ENCODE measurements at places on chromosomes 3 and 15.

- peak; percentile 72 for DNase-seq
Measured at GRCh38 chr3:99114565-99115291, 213.2 kb upstream of the DCBLD2 start.

- no peak for DNase-seq
Measured at GRCh38 chr15:38080651-38081275, 146.3 kb downstream of the TMCO5A start.

DNA sequence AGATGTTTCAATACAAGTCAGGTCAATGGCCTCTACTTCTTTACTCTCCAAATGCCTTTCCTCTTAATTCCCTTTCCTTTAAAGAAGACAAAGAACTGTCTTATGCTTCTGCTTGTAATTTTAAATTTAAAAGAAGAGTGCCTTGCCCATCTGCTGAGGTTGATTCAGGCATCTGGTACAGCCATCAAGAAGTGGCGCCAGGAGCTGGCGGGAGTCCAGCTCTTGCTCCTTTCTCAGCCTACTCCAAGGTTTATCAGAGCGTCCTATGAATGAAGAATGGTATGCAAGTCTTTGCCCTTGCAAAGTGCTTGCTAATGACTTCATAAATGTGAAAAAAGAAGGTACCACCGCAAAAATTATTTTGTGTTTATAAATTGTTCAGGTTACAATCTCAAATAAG, 294.6 kb upstream of the TGFBR2 start:
- no peak for DNase-seq

DNA sequence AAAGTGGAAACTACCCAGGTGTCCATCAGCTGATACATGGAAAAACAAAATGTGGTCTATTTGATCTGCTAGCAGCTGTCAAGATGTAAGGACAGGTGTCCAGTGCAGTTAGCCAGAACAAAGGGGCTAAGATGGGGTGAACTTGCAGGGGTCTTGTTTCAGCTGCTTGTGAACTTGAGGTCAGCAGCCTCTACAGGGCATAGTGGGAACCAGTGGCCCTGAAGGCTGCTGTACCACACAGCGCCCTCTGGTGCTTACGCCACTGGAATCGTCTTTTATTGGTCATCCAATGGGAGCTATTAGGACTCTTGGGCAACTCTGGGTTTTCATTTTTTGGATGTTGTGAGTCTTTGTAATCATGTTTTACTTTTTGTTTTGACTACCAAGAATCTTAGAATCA, 62.2 kb upstream of the CTSH start:
- DNase-seq, result peak; percentile 86

DNA sequence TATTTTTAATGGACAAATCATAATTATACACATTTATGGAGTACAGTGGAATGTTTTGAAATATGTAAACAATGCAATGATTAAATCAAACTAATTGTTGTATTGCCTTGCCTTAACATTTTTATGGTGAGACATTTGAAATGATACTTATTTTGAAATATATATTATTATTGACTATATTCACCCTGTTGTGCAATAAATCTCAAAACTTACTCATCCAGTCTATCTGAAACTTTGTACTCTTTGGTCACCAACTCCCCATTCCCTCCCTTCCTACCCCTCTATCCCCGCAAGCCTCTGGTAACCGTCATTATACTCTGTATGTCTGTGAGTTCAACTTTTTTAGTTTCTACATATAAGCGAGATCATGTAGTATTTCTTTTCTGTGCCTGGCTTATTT, 74.7 kb upstream of the GOLGA6B start:
- DNase-seq, result no peak

DNA sequence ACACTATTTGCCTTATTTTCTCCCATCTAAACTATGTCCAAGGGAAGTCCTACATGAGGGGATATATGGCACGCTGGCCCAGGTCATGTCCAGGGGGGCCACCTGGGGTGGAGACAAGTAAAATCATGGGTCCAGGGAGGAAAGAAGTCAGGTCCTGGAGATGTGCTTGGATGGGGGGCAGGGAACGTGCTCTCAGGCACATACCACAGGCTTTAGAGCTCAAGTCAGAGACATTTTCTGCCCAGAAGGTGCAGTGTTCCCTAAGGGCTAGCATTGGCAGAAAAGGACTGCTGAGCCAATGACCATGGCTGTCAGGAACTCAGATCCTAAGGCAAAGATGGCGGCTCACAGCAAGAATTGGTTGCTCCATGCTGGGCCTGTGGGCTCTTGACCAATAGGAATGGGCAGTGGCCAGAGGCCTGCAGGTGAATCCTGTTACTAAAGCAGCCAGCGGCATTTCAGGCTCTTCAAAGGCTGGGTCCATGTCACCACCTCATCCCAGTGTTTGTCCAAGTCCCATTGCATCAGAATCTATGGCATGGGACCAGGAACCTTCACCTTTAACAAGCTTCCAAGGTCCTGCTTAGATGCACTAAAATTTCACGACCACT, 175.0 kb downstream of the RPLP1 start:
- DNase-seq, result peak; percentile 21

- DNase-seq, result no peak
Measured at GRCh38 chr3:177195242-177195991, 1.9 kb downstream of the TBL1XR1 start.

GRCh38 chr3:197809356-197810020, 18.4 kb downstream of the LRCH3 start:
- no peak for DNase-seq

- no peak for DNase-seq
Measured at GRCh38 chr3:193330555-193331204, 47.9 kb downstream of the ATP13A5 start.

- no peak for DNase-seq
Measured at GRCh38 chr3:187293516-187294430, 2.2 kb upstream of the MASP1 start.

DNA sequence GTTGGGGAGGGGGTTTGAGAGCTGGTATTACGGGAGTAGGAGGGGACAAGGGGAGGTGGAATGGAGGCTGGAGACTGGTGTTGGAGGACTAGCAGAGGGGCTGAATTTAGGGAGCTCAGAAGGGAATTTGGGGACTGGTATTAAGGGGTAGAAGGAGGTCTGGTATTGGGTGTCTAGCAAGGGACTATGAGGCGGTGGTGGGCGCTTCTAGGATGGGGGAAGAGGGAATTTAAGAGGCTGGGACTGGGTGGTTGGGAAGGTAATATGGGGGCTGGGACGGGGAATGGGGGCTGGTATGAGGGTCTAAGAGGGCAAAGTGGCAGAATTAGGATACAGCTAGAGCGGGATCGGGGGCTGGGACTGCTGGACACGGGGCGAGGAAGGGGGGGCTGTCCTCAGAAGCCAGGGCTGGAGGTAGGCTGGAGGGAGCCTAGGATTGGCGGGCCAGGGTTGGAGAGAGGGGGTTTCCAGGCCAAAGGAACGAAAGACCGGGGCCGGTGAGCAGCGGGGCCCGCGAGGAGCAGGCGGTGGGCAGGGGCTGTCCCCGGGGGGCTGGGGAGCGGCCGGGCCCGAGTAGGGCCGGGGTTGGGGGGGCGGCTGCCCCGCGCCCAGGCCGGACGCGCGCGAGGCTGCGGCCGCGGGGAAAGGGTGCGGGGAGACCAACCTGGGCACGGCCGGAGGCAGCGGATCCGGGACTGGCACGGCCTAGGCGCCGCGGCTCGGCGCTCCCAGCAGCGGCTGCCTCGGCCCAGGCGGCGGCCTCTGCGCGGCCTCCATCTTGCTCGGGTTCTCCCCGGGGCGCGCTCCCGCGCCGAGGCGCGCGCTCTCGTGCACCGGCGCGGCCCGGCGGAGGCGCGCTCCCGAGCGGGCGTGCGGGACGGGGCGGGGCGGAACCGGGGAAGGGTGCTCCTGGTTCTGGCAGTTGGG, at the start of gene LHFPL4:
TSS of gene LHFPL4 (minus strand) at position 802 of the 927 bp plus-strand sequence. CDS start 1,143 bp downstream, outside the sequence.
- DNase-seq, result no peak

GRCh38 chr3:66555214-66555844, 54.5 kb upstream of the LRIG1 start:
- no peak for DNase-seq

GRCh38 chr3:10999221-11000107, 6.9 kb downstream of the SLC6A1 start:
- DNase-seq, result no peak

- no peak for DNase-seq
Measured at GRCh38 chr3:27239951-27240350, 129.2 kb downstream of the NEK10 start.

GRCh38 chr15:63600001-63600615, 2.9 kb downstream of the FBXL22 start:
- DNase-seq, result no peak

DNA sequence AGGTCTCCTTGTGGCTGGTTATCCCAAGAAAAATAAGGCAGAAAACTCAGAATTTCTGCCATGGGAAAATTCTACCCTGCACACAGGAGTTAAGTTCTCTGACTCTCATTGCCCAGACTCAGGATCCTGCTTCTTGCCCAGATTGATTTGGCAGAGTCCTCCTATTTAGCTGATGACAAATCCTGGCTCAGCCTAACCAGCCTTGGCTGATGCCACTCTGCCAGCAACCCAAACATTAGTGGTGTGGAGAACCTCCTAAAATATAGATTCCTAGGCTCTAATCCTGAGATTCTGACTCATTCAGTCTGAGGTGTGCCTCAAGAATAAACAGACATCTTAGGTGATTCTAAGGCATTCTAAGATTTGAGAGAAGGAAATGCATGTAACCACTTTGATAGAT, 60.5 kb upstream of the ACTC1 start:
- DNase-seq, result no peak

DNA sequence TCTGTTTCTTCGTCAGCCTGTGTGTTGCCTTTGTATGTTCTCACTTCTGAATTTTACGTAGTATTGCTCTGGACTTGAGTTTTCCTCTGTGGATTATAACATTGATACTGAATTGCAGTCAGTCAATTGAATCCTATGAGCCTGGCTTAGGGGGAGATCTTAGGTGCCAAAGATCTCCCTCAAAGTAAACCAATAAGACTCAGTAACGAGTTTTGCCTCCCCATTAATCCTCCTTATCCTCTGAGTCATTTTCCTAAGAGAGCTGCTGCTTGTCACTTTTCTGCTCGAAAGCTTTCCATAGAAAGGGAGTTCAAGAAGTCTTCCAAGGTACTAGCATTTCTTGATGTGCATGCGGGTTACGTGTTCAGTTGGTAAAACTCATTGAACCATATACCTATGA, 126.4 kb downstream of the CHDH start:
- DNase-seq, result peak; percentile 19

DNA sequence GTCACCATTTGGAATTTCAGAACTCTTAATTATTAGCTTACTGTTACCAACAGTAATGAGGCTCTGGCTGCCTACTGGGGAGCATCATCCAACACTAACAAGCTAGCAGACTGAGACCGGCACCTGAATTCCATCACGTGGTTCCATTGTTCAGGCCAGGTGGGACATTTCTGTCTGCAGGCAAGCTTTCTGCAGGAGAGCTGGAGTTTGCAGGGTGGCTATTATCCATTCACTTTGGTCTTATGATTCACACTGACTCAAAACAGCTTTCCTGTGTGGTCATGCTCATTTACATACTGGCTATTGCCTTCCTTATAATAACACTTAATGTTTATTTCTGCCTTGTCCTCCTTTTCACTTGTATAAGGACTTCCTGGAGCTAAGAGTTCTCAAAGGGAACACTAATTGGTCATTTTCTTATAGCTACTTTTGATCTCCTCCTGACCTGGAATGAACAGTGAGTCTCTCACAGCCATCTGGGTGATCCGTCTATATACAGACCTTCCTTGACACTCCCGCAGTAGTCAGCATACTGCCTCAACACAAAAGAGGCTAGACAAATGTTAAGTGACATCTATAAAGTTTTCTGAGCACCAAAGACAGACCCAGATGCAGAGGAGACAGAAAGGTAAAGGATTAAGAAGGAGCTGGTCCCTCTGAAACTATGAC, 695.4 kb downstream of the FHIT start:
- peak; percentile 90 for DNase-seq

GRCh38 chr3:33926998-33927605, 128.7 kb downstream of the PDCD6IP start:
- DNase-seq, result no peak

- no peak for DNase-seq
Measured at GRCh38 chr3:188242436-188243123, 88.6 kb downstream of the LPP start.

- DNase-seq, result peak; percentile 81
Measured at GRCh38 chr3:9226326-9226725, 23.1 kb downstream of the SRGAP3 start.

- peak; percentile 98 for DNase-seq
Measured at GRCh38 chr3:134357914-134358811, 16.1 kb downstream of the AMOTL2 start.

DNA sequence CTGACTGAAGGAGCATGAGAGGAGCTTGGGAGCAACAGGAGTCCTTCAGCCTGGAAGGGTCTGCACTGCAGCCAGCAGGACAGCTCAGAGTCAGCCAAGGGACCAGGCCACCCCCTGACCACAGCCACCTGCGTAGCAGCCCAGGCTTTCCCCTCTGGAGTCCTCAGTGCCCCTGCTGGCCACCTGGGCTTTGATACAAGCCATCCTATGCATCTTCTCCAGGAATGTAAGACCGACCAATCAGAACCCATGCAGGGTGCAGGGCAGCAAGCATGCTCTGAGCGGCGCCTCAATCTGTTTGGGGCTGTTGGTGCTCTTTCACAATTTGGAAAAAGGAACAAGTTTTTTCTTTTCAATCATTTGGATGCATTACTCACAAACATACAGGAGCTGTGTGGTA, 52.0 kb downstream of the DZIP1L start:
- DNase-seq, result peak; percentile 54

DNA sequence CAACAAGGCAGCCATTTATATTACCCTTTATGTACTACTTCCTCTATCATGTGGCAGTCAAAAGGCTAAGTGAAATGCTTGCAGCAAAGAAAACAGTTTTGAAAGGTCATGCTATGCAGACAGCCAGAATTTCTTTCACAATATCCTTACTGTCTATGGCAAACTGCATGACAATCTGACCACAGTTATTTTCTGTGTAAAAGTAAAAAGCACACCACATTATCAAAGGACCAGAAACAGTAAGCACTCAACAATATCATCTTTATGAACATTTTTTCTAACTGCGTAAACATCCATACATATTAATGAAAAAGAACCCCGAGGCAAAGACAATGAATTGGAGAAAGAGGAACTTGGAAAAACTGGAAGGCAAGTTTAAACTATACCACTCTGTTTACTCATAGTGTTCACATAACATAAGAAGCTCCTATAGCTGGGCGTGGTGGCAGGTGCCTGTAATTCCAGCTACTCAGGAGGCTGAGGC, 47.9 kb downstream of the PIK3CB start:
- no peak for DNase-seq

DNA sequence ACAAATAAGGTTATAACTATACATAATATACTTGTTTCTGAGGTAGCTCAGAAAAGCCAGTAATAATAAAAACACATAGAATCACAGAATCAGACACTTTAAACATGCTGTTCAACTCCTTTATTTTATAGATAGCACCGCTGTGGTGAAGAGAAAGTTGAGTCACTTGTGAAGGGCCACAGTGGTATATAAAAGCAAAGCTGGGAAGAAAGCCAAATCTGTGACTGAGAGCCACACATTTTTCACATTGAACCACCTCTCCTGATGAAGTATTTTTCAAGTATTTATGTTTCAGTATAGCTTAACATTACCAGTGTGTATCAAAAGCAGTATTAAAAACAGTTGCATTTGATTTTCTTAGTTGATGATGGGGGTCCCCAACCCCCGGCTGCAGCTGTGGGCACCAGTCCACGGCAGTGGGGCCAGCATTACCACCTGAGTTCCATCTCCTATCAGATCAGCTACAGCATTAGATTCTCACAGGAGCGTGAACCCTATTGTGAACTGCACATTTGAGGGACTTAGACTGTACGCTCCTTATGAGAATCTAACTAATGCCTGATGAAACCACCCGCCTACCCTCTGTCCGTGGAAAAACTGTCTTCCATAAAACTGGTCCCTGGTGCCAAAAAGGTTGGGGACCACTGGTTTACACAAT, 46.2 kb downstream of the TBL1XR1 start:
- DNase-seq, result no peak

GRCh38 chr15:98778263-98778959, 130.1 kb downstream of the IGF1R start:
- no peak for DNase-seq

Data from islet precursor cell (in vitro differentiated cells).